ENCODE measurements at places on chromosomes 7 and 10.

GRCh38 chr7:102413611-102414010 is 17.4 kb downstream of the PRKRIP1 start:
- no peak for DNase-seq

DNA sequence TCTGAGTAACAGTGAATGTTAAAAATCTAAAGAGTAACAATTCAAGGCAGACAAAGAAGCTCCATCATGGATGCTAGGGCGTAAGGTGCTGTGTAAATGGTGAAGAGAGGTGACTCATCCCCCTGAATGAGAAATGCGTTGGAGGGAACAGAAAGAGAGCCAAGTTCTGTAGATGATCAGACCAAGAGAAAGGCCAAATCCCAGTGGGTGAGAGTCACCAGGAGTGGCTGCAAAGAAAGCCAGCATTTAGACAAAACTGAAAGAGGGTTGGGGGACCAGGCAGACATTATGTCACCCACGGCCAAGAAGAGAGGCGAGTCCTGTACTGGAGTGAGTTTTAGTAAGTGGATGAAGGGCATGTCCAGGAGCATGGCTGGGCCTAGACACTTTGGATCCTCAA is 153.1 kb downstream of the TRIL start:
- DNase-seq = peak; percentile 55

GRCh38 chr10:132723330-132723970 is 62.5 kb downstream of the NKX6-2 start:
- DNase-seq = no peak

- peak; percentile 49 for DNase-seq
These were observed 56.7 kb downstream of the IDE start for GRCh38 chr10:92517034-92517655.

DNA sequence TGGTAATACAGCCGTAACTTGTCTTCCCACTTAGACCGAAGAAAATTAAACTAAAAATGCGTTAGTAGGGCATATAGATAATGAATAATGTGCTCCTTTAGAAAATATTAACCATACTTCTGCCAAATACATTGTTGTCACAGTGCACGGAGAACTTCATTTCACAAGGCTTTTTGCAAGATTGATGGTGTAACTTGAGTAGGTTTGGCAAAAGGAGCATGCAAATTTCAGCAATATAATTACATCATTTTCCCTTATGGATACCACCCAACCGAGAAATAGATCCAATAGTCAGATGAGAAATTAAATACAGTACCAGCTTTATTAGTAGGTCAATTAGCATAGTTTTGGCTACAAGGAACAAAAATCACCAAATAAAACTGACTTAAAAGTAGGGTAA is 792.6 kb upstream of the C7orf33 start:
- peak; percentile 5 for DNase-seq

DNA sequence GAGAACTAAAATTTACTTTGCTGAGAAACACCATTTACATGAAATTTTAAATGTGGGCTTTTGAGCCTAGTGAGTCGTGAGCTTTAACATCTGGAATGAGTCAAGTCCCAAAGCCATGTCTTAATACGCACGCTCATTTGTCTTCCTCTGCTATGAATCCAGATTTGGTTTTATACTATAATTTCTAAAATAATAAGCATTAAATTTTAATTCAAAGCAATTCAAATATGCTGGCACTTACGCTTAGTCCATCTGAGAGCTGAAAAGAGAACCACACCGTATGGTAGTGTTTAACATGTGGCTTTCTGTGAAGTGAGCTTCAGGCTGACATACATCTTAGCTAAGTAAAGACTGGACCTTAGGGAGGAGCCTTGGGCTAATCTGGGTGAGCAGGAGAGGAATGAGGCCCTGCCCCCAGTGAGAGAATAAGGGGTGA is 52.2 kb downstream of the CUBN start:
- DNase-seq = peak; percentile 52

DNA sequence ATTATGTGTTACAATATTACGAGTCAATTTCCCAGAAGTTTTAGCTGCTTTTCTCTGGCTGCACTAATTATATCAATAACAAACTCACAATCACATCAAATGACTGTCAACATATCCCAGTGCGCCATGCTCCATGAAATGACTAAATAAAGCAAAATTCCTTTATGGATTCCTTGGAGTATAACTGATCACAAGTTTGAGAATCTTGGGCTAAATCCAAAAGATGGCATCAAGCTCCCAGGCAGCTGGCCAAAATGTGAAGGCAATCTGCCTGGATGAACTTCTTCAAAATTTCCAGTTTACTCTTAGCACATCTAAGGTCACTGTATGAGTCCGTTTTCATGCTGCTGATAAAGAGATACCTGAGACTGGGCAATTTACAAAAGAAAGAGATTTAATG is 210.8 kb downstream of the CCSER2 start:
- DNase-seq = no peak

- DNase-seq = no peak
These were observed 135.8 kb upstream of the UNC5B start for GRCh38 chr10:71076473-71077142.

- no peak for DNase-seq
These were observed 141.7 kb downstream of the AUTS2 start for GRCh38 chr7:69739931-69740431.

DNA sequence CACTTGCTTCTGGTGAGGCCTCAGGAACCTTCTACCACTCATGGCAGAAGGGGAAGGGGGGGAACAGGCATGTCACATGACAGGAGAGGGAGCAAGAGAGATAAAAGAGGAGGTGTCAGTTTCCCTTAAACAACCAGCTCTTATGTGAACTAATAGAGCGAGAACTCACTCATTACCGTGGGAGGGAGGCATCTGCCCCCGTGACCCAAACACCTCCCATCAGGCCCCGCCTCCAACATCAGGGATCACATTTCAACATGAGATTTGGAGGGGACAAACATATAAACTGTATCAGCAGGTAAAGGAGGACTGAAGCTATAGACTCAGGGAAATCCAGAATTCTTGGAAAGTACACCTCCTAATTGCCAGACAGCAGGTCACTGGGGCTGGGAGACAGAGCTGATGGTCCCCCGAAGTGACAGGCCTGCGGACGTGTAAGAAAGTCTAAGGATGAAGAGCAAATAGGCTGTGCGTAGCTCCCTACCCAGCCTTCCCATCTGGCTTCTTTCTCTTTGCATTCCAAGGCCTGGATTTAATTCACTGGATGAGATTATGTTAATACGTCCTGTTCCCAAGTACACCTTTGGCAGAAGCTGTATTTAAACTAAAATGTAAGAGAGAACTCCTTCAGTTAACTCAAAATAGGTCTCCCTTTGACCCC is 186.7 kb upstream of the LYZL2 start:
- no peak for DNase-seq

DNA sequence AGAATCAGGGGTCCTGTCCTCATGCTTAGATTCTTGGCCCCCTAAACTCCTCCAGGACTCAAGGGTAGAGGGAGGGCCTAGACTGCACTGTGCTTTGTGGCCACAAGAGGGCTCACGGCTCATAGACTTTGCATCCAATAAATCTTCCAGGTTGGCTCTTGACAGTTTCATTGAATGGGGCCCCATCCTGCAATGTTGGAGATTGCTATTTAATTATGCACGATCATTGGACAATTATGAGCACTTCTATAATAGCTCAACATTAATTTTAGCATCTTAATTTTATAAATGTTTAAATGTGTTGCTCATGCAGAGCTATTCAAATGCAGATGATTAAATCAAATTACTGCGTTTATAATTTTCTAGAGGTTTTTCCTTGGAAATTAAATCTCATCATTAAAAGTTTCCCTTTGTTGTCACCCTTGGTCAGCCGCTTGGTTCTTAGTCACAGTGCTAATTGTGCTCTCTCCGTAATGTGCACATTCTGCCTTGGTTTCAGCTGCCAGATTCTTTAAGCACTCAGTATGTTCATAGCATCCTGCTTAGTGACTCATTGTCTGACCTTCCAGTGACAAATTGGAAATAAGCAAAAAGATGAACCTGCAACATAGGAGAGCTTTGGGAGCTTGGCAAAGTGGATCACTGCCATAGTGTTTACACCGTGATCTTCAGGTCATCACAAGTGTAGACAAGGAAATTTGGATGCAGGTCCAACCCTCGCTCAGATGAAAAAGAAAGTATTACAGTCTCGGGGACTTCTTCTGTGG is 33.4 kb upstream of the PLPP4 start:
- DNase-seq = peak; percentile 56

- DNase-seq = no peak
These were observed 531.8 kb upstream of the C7orf33 start for GRCh38 chr7:148058753-148059152.

DNA sequence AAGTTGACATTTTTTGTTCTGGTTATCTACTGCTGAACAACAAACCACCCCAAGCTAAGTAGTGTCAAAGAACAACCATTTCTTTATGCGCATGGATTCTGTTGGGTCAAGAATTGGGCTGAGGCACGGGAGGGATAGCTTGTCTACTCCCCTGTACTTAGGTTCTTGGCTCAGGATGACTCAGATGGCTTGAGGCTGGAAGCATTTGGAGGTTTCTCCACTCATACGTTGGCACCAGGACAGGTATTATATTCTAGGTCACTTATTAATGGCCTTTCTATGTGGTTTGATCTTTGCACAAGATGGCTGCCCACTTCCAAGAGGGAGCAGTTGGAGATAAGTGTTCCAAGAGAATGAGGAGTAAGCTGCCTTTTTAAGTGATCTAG is 11.8 kb upstream of the TFAM start:
- DNase-seq = no peak

- DNase-seq = no peak
These were observed 30.2 kb downstream of the DOCK1 start for GRCh38 chr10:126935263-126935946.

- DNase-seq = no peak
These were observed 229.3 kb downstream of the GPR37 start for GRCh38 chr7:124536156-124536762.

DNA sequence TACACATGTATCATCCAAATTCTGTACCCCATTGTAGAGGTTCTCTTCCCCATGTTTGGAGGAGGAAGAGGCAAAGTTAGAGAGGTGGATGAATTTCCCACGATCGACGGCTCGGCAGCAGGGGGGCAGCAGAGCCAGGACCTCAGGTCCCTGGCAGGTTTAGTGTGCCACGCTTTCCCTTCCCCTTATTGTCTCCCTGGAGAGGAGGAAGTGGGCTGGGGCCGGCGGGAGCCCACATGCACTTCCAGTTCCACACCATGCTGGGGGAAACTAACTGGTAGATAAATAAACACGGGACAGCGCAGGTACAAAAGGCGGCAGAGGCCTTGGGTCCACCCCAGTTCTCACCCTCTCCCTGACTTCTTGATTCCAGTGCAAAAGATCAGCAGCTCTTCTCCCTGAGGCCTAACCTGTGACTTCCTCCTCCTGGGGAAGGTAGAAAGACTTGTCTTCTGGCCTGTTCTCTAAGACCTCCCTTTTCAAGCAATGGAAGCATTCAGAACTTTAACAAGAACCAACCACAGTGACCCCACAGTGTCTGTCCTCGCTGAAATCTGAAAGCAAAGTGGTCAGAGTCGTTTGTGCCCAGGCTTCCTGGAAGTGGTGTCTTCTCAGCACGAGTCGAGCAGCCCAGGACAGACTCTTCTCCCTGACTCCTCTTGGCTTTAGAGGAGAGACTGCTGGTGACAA is 30.5 kb upstream of the SRGN start:
- DNase-seq = no peak

DNA sequence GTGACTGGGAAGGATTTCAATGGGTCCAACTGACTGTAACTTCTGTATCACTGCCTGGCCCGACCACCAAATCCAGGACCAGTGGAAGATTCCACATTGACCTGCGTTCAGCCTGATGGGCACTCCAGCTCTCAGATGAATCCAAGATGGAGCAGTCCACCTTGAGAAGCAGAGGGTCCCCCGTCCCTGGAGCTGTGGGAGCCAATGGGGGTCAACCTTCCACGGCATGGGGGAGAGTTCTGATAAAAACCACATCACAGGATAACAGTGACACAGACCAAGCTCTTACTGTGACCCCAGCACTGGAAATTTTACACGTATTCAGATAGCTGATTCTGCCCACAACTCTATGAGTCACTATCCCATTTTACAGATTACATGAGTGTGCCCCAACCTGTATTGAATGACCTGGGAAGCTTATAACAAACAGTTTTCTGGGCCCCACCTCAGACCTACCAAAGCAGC is 11.2 kb downstream of the ZCCHC24 start:
- DNase-seq = no peak

DNA sequence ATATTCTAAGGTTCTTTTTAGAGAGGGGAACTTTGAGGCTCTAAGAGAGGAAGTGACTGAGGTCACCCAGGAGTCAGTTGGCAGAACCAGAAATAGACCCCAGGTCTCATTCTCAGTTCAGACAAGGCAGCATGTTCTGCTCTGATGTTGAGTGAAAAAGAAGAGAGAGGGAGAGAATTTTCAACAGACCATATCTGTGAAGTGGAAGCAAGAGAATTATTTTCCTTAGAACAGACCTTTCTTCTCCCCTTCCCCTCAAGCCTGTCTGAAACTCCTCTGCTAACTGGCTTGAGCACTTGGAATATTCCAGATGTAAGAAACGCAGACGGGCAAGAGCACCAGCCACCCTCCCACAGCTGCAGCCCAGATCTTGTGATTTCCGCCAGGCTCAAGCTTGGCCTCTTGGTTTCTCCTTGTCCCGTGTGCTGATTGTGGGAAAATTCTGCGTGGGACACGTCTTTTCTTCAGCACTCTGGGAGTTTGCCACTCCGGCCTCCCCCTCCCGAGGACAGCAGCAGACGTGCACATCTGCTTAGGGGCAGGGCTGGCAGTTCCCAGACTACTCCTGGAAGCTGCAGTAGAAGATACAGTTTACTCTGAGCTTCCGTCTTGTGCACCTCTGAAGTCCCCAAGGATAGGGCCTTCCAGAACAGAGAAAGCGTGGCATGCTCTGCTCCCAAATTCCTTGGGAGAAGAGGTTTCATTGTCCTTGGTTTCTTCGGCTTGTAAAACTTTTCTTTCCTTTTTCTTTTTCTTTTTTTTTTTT is 22.7 kb upstream of the IKZF1 start:
- DNase-seq = no peak

GRCh38 chr10:51524041-51524440 is 175.4 kb downstream of the CSTF2T start:
- peak; percentile 34 for DNase-seq

DNA sequence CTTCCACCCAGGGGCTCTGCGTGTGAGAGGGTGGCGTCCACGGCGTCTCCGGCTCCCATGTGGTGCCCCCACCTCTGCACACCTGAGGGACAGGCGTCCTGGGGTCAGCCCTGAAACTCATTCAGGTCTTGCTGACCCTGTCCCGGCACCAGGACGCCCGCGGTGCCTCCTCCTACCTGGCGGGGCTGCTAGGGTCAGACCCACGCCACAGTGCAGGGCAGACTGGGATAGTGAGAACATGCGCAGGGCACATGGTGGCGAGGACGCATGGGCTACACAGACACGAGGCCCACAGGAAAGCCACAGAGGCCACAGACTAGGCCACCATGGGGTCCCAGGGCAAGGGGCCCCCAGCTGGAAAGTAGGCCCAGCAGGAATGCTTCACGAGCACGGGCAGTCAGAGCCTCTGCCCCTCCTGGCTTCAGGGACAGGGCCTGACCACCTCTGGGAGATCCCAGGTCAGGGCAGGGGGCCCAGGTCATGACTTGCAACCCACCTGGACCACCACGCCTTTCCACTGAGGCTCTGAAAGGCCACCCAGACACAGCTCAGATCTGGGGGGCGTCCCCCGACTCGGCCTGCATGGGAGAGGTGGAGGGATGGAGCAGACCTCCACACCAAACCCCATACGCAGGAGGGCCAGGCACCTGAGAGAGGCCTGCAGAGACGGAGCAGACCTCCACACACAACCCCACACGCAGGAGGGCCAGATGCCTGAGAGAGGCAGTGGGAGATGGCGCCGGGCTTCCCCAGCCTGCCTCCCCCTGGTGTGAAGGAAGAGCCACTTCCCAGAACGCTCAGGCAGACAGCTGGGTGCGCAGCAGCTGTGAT is 188.6 kb downstream of the ELFN1 start:
- no peak for DNase-seq
